ENCODE measurements at places on chromosomes 3 and 15. TPM values are rescaled to one million over a fixed set of nuclear protein-coding genes. Genes with fewer than 3 reads are reported as not detected.

DNA sequence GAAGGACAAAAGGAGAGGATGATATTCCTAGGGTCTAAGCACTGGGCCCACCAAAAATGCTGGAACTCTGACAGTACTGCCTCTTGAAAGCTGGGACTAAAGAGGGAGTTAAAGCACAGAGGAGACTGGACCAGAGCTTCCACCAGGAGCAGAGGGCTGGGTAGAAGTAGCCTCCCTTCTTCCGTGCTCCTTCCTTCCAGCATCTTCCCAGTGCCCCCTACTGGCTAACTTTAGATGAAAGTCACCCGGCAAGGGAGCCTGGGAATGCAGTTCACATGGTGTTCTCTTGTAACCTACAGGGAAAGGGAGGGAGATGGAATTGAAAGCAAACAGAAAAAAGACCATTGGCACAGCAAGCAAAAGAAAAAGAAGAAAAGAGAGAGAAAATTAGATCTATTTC, 106.1 kb upstream of the COL8A1 start:
- no peak for DNase-seq

DNA sequence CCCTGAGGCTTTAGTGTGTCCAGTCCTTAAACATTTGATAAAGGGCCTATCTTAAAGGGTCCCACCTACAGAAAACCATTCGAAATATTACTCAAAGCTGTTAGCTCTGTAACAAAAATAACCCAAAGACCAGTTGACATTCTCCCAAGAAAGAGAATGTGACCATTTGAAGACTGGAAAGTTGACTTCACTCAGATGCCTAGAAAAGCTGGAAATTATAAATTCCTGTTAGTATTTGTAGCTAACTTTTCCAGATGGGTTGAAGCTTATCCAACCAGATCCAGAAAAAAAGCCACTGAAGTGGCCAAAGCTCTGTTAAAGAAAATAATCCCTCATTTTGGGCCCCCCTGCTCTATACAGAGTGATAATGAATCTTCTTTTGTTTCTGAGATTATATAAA, 408.4 kb downstream of the PLOD2 start:
- no peak for DNase-seq

GRCh38 chr15:72078887-72079286, 39.1 kb downstream of the MYO9A start:
- DNase-seq: no peak

DNA sequence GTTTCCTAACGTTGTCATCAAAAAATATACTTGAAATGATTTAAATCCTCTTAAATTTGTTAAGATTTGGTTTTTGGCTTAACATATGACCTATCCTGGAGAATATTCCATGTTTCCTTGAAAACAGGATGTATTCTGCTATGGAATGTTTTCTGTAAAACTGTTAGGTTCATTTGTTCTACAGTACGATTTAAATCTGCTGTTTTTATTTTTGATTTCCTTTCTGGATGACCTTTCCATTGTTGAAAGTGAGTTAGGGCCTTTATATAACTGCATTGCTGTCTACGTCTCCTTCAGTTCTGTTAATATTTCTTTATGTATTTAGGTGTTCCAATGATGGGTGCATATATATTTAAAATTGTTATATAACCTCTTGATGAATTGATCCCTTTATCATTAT, 465.3 kb upstream of the ALCAM start:
- DNase-seq: no peak

DNA sequence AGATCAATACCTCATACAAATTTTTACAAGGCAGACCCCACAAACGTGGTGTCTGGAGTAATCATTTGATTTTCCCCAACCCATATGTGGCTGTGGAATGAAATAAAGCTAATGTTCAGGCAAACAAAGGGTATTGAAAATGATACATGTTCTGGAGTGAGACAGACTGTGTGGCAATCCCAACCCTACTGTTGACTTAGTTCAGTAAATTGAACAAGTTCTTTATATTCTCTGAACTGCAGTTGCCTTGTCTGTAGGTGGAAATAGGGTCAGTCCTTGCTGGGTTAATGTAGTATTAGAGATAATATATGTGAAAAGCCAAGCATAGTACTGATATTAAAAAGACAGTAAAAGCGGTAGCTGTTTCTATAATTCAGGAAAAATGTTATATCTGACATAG, 69.0 kb downstream of the GRM7 start:
- DNase-seq: no peak

DNA sequence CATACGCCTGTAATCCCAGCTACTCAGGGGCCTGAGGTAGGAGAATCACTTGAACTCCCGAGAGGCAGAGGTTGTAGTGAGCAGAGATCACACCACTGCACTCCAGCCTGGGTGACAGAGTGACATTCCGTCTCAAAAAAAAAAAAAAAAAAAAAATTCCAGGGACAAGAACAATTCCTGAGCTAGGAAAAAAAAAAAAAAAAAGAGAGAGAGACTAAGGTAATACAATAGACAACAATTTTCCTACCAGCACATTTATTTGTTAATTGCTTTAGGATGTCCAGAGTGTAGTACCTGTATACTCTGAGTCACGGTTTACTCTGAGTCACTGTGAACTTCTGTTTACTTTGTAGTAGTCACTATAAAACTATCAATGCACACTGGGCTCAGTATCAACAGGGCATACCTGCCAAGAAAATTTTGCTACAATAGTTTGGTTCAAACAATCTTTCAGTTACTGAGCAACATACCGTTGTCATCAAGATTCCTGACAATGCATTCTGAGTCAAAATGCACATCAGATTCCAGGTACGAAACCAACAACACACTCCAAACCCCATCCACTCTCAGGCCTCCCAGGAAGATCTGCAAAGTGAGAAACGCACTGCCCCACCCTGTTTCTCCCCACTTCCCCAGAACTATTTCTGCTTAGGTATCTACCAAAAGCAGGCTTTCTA, 28.3 kb downstream of the IGF2BP2 start:
- no peak for DNase-seq

DNA sequence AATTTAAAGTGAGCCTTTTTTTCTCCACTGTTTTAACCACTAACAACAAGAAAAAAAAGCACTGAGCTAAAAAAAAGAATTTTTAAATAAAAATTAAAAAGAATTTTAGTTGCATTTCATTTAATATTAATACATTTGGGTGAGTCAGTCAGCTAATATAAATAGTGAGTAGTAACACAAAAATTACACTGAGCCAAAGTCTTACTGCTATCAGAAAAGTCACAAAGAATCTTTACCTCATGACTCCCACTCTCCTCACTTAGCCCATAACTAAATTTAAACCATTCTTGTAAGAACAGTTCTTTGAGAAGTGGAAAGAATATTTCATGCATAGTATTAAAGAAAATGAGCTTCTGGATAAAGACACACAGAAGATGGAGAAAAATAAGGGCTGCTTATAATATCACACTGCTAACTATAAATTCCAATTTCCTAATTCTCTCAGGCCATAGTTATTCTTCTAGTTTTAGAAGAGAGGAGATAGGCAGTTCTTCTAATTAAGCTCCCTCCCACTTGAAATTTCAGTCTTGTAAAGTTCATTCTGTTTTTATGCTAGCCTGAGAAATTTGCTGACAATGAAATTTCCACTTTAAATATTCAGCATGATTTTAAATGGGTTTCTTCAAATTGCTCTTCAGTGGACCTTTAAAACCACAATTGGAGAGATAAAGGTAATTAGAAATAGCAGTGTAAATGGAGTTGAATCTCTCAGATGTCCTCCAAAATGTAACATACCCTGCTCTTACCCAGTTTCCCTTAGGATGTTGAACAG, 17.6 kb downstream of the SHQ1 start:
- no peak for DNase-seq

GRCh38 chr15:64133623-64134344, 17.7 kb upstream of the SNX22 start:
- DNase-seq: no peak

DNA sequence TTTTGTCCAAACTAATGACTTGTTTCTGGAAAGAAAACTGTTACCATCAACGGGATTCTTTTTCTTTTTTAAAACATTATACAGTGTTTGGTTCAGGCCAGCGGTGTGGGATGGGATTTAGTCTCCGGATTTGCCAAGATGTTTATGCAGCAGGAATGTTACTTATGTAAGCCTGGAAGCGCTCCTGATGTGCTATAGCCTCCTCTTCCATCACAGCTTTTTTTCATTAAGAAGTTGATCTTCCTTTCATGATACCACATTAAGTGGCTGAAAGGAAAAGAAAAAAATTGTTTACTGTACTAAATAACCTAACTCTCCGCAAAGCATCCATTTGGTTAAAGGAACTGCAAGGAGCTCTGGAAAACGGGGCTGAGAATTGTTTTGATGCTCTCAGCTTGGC, 120.5 kb upstream of the ALDH1A3 start:
- DNase-seq: no peak

- DNase-seq: no peak
These were observed 39.3 kb downstream of the LRRK1 start for GRCh38 chr15:100958326-100959065.

- no peak for DNase-seq
These were observed 104.4 kb upstream of the MCTP2 start for GRCh38 chr15:94127006-94127405.

- no peak for DNase-seq
These were observed 32.0 kb upstream of the PLXND1 start for GRCh38 chr3:129638481-129638880.

GRCh38 chr15:77985031-77985930, 92.2 kb downstream of the TBC1D2B start:
- DNase-seq: peak; percentile 40

- no peak for DNase-seq
These were observed 690.3 kb downstream of the MECOM start for GRCh38 chr3:168973206-168973605.

DNA sequence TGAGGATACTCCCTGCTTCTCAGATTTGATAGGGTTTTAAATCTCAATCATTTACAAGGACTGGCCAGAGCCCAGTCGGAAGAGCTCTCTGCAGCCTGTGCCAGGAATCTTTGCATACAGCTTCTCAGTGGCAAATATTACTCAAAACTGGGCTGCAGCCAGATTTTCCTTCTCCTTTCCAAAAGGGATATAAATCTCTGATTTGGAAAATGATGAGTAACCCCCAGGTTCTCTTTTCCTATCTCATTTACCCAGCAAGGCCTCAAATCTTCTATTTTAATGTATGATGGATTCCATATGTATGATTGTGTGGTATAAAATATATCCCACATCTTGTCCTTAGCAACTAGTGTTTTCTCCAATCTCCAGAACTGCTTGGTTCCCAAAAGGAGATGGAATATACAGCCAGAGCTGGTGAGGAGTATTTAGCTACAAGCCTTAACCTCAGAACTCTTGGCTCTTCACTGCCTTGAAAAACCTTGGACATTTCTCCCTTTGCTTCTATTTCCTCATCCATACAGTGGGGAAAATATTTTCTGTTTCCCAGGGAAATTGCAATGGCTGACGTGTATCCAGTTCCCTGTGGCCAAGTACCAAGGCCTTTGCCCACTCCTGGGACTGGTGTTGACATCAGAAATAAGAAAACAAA, 114.4 kb downstream of the ATG7 start:
- no peak for DNase-seq

DNA sequence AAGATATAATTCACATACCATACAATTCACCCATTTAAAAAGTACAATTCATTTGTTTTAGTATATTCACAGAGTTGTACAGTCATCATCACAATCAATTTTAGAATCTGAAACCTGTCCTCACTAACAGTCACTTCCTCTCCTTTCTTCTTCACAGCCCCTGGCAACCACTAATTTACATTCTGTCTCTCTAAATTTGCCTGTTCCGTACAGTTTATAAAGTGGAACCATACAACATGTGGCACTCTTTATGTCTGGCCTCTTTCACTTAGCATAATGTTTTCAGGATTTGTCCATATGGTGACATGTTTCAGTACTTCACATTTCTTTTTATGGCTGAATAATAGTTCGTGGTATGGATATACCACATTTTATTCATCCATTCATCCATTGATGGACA, 22.7 kb downstream of the ERICH6 start:
- DNase-seq: no peak

Gene MUC13
- not detected for total RNA-seq

Gene SPINK8
- not detected for total RNA-seq

Gene IL17RE
- 11.5 TPM for total RNA-seq

Gene KBTBD13
- total RNA-seq: 0.33 TPM

Gene PLSCR1
- 148 TPM for total RNA-seq

Gene ITIH4
- 9.5 TPM for total RNA-seq

Gene C2CD4B
- total RNA-seq: 2.5 TPM

Gene COPG1
- total RNA-seq: 82.6 TPM

Gene ERICH6
- total RNA-seq: 0.98 TPM

Gene LSG1
- total RNA-seq: 62.3 TPM

Gene CAPN3
- total RNA-seq: 15.4 TPM

Gene ZNF609
- 29.2 TPM for total RNA-seq

Gene RNF13
- total RNA-seq: 95.0 TPM

Gene OCA2
- 0.59 TPM for total RNA-seq
